AML-193 (cell line): ENCODE measurements at places on chromosomes 3 and 15.
A peak's percentile ranks its signal among the peaks of the same experiment; 100 is the strongest.

DNA sequence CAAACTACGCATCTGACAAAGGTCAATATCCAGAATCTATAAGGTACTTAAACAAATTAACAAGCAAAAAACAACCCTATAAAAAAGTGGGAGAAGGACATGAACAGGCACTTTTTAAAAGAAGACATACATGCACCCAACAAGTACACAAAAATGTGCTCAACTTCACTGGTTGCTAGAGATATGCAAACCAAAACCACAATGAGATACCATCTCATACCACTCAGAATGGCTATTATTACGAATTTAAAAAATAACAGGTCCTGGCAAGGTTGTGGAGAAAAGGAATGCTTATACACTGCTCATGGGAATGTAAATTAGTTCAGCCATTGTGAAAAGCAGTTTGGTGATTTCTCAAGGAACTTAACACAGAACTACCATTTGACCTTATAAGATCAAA, 175.6 kb upstream of the MLF1 start:
- no peak for DNase-seq

DNA sequence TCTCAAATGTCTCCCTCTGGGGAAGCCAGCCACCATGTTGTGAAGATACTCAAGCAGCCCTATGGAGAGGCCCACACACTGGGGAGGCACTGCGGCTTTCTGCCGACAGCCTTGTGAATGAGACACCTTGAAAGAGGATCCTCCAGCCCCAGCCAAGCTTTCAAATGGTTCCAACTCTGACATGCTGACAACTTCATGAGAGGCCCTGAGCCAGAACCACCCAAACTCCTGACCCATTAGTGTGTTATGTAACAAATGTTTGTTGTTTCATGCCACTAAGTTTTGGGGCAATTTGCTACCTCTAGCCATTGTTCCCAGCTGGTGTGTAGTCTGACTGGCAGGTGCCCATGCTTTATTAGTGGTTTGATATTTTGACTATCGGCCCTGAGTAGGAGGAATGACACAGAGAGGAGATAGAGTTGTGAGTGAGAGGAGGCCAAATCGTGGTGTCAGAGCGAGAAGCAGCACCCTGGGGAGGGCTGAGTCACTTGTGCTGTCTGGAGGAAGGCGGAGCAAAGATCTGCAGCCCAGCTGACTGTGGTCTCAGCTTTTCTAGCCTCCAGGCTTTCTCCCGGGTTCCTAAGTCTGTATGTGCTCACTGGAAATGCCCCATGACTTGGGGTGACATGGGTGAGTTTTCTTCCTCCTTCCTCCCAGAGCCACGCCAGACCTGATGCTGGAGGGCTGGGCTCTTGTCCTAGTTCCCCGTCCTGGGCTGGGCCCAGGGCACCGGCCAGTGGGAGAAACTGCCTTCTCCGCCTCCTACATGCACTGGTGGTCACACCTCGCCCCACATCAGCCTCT, 56.7 kb upstream of the BLM start:
- DNase-seq, result peak; percentile 84

GRCh38 chr15:75367006-75367405, 1.4 kb downstream of the MAN2C1 start:
- DNase-seq, result no peak

- no peak for DNase-seq
These were observed 6.1 kb downstream of the SOX14 start for GRCh38 chr3:137770066-137770834.

- peak; percentile 69 for DNase-seq
These were observed 11.9 kb downstream of the STT3B start for GRCh38 chr3:31544634-31545033.

DNA sequence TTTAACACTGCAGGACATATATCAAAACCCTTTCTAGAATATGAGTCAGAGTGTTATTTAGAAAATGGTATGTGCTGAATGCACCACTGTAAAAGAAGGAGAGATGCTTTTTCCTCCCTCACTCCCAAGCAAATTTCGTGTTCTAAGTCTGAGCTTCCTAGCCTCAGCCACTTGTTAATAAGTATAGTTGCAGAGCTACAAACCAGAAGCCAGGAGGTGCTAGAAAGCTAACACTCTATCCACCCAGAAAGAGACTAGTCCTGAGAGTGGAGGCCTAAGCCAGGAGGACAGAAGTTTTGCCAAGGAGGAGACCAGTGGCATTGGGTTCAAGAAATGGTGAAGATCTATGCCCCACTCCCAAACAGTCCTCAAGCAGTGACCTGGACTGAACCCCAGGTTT, 40.5 kb upstream of the GYG1 start:
- DNase-seq, result peak; percentile 38

- DNase-seq, result no peak
These were observed 216.7 kb downstream of the ABHD5 start for GRCh38 chr3:43907508-43907858.

DNA sequence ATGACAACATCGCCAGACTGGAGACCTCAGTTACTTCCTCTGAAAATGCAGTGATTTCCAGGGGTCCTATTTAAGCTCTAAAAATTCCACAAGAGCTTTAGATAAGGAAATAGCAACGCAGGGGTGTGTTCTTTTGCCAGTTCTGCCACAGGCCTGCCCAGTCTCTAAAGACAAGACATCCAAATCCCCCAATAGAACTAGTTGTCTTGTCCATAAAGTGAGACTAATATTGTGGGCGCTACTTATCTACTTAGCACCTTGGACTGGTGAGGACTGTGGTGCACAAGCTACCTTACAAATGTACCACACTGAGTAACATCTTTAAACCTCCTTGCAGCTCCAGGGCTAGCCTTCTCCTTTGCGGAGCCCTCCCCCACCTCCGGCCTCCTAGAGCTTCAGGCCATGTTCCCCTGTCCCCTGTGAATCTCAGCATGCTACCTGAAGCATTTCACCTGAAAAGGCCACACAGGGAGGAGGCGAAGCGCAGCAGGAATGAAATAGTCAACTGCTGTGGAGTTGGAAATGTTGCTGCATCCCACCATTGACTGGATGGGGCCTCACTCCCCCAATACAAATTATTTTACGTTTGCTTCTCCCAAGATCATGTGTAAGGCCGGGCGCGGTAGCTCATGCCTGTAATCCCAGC, 9.6 kb upstream of the LRRC2 start:
- no peak for DNase-seq

DNA sequence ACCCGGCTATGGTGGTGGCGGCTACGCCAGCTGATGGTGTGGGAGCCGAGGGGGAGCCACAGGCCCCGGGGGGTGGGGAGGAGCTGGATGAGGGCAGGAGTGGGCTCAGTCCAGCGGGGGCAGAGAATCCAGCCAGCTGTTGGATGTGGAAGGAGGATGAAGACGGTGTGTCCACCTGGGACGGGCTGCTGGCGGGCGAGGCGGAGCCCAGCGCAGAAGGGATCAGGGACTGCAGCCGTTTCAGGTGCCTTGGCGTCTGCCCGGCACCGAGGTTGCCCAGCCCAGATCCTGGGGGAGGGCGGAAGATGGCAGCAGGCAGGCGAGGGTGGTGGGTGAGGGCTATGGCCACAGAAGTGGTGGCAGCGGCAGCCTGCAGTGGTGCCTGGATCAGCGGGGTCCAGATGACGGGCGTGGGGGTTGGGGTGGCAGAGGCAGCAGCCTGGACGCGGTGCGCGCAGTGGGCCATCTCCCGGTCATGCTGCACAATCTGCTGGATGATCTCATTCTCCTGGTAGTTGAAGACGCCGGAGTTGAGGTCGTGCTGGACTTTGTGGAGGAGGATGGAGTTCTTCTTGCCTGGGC, 45.3 kb downstream of the HCN4 start:
- no peak for DNase-seq

GRCh38 chr3:151328298-151328995, 902 bp downstream of the P2RY13 start:
- peak; percentile 61 for DNase-seq

DNA sequence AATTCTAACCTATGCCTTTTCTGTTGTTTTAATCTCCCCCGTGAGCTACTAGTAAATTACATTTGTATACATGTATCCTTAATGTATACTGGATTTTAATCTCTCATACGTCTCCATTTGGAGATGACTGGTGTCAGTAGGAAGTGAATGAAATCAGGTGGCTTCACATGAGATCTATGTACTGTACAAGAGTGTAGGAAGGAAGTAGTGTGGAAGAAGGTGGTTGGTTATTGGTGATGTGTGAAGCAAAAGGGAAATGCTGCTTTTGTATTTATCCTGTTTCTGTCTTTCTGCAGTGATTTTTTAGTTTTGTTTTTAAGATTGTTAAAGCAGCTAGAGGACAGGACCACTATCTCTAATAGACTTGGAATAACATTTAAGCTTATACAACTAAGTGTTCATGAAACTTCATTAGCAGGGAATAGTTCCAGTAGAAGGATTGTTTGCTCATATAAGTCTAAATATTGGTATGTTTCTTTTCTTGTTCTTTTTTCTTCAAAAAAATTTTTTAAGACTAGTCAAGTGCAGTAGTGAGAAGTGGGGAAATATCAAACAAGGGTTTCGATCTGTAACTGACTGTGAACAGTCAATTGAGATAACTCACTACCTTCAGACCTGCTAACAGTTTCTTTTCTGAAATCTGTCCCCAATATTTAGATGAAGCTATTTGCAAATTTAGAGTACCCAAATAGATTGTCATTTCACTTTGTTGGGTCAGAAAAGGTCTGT, 15.3 kb downstream of the SNX1 start:
- DNase-seq, result no peak

- DNase-seq, result peak; percentile 77
These were observed 10.6 kb downstream of the XXYLT1 start for GRCh38 chr3:195260280-195260905.

DNA sequence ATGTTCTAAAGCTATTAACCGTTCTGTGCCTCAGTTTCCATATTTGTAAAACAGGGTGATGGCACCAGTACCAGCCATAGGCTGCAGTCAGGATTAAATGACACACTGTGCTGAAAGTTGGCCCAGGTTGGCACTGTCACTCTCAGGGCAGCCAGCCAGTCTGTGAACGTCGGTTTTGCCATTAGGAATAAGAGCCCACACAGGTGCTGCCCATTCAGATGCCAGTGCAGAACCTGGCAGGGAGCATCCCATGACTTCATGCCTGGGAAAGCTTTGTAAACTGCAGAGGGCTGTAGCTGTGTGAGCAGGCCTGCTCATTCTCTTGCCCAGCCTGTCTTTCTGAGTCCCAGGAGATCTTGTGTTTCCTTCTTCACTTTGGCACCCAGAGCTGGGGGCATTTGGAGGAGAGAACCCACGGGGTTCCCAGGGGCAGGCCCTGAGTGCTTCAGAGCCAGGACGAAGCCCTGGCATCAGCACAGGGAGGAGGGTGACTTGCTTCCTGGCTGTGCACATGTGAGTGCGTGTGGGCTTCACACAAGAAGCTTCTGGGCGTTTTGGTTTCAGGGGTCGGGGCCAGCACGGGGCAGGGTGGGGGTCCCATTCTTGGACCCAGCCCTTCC, 46.9 kb downstream of the ZNF710 start:
- no peak for DNase-seq

DNA sequence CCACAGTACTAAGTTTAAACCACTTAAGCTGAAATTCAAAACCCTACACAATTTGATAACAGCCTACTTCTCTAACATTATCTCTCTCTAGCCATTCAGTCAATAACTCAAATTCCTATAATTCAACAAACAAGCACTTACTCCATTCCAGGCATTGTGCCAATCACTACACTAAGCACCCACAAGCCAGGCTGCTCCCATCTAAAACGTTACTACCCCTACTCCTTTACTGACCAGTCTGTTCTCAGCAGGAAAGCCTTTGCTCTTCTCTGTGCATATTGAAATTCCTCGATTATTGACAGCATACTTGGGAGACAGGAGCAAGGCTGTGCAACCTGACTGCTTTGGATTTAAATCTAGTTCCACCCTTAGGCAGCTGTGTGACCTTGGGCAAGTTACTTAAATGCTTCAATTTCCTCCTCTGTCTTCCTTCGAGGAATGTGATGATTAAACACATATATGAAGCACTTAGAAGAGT, 177.2 kb upstream of the THBS1 start:
- no peak for DNase-seq

GRCh38 chr3:124246949-124247348, 255.0 kb upstream of the ROPN1 start:
- peak; percentile 14 for DNase-seq

GRCh38 chr3:141680620-141681389, 57.3 kb upstream of the RNF7 start:
- no peak for DNase-seq

DNA sequence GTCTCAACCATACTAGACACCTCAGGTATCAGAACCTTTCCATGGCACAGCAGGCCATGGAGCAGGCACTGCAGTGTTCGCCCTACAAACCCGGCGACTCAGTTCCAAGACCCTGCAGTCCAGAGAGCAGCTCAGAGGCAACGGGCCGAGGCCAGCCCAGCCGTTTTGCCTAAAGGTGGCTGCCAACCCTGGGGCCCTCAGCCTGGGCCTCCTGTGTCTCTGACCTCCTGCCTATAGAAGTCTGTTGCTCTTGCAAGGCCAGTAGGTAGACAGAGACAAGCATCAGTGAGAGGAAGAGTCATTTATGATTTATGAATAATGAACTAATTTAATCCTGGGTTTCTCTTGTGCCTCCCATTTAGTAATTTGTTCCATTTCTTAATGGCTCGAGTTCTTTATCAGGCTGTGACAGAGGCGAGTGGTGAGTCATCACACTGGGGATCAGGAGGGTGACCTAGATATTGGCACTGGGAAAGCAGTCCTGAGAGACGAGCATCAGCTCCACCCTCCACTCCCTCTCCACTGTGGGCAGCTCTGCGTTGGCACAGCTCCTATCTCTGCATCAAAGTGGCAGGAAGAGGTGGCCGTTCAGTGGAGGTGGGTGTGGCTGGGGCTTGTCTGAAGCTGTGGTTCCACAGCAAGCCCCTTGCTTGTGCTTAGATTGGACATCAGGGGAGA, 79.8 kb downstream of the ABHD5 start:
- DNase-seq, result no peak

GRCh38 chr3:14801668-14802380, 16.9 kb upstream of the FGD5 start:
- DNase-seq, result no peak

- no peak for DNase-seq
These were observed 32.0 kb downstream of the LSAMP start for GRCh38 chr3:116413319-116413718.

GRCh38 chr3:21803604-21804003, 52.6 kb upstream of the ZNF385D start:
- no peak for DNase-seq

DNA sequence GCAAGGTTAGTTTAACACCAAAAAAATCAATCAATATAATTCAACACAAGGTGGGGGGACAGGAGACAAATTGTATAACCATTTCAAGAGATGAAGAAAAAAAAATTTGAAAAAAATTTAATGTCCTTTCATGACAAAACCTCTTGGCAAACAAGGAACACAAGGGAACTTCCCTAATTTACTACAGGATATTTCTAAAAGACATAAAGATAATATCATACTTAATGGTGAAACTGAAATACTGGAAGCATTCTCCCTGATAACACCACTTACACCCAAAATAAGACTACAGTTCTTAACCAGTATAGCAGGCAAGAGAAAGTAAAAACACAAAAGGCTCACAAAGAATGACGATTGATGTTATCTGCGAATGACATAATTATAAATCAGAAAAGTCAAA, 44.7 kb downstream of the IFT57 start:
- peak; percentile 58 for DNase-seq
